Activated CD4-positive, alpha-beta T cell treated with anti-CD3 and anti-CD28 coated beads, Interleukin-2, amount 50 U/mL, for 48 hours (primary cell): ENCODE measurements at places on chromosomes 11 and 22.

DNA sequence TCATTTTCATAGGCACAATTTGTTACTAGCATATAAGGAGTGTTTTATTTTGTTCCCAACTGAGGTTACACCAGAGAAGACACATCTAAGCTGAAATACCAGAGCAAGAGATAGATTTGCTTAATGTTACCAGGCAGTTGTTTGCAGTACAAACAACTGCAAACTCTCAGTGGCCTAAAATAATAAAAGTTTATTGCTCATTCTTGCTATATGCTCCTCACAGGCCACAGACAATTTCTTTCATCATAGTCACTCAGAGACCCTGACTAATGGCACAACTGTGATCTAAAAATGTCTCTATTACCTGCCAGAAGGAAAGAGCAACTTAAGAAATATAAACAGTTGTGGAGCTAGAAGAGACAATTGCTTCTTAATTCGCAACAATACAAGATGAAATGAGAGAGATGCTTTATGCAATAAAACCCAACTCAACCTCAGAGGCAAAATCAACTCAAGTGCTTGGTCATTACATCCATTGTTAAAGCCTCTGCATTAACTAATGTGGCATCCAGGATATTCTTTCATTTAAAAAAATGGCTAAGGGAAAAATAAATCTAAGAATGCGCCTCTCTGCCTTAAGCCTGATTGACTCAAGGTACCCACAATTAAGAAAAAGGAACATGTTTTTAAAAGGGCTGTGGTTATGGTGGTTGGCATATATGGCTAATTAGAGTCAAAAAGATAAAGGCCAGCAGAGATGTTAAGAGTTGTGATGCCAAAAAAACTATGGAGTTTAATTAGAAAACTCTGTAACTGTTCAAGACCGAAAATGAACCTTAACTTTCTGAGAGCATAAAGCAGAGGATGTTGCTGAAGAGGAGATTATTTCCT lies 103.7 kb downstream of the CD44 start:
- DNase-seq, result no peak

DNA sequence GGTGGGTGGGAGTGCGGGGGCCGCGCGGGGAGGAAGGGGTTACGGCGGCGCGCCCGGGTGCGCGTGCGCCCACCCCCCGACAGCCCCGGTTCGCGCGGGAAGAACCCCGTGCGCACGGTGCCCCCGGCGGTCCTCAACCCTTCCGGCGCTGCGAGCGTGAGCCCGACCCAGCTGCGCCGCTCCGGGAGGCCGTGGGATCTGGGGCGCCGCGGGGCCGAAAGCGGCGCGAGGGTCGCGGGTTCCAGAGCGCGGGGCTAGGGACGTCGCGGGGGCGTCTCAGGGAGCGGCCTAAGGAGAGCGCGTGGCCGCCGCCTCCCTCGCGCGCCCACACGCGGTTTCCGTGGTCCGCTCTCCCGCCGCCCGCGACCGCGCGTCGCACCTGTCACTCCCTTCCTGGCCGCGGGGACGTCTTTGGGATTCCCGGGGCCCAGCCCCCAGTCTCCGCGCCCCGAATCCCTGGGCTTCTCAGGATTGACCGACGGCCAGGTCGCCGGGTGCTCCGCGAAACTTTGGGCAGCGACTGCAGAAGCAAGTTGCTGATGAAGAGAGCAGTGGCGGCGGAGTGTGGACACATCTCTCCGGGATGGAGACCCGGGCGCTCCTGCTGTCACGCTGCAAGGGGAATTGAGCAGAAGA lies 582 bp downstream of the SREBF2 start:
- DNase-seq, result peak; percentile 55

- DNase-seq, result no peak
Observed at GRCh38 chr22:20980938-20981722, 967 bp upstream of the LZTR1 start.

DNA sequence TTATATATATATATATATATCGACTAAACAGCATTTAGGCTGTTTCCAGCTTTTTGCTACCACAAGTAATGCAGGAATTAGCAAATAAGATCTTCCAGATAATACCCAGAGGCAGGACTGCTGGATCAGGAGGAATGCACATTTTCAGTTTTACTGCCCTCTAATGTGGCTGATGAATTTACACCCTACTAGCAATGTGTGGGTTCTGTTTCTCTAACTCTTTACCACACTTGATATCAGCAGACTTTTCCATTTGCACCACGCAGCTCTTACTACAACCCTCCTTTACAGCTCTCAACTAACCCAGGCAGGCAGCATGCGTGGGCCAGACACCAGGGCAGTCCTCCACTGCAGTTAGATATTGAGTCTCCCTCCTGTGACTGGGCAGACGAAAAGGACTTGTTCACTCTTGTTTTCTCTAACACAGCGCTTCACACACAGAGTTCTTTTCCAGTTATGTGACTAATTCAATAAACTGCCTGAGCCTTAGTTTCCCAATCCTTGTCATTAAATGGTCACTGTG lies 67.7 kb downstream of the IGLL5 start:
- DNase-seq, result no peak

DNA sequence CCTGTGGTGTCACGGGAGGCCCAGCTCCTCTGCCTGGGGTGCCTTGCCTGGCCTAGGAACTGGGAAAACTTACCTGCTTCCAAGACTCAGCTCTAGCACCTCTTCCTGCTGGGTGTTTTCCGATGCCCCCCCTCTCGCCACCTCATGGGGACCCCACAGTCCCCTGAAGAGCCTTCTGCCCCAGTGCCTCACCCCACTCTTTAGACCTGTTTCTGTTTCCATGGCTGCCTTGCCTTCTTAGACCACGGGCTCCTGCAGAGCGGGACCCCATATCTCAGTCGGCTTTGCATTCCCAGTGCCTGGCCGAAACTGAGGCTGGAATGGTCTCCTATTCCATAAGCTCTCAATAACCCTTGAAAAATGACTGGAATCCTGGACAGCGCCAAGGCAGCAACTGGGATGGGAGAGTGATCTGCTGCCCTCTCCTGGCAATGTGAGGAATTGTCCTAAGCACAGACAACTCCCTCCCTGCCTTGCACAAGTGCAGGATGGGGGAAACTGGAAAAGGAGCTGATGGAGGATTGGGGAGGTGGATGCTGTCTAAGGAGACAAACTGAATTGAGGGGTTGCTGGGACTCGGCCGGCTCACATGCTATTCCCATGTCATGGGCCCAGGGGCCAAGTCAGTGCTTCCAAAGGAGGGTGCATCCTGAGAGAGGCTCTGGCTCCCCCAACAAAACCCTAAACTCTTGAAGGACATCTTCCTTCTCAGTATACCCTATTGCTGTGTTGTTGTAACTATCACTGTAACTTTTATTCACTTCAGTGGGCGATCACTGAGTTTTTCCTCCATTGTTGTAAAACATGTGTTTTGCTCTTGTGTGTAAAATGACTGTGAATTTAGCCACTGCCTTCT lies 26.6 kb upstream of the IL17RA start:
- peak; percentile 65 for DNase-seq

GRCh38 chr11:33920838-33921613 lies 29.1 kb upstream of the LMO2 start:
- peak; percentile 16 for DNase-seq
